Right atrium auricular region (tissue), 2 donors: ENCODE measurements at places on chromosomes 7 and 10. TPM values are rescaled to one million over a fixed set of nuclear protein-coding genes. Genes with fewer than 3 reads are reported as not detected.

GRCh38 chr7:20226860-20227259 lies 9.7 kb upstream of the MACC1 start:
- no peak overlapping the region for H3K27ac ChIP-seq
- no peak for DNase-seq
- no peaks in the 10 kb centered on the region for H3K27me3 ChIP-seq
- no peaks in the 10 kb centered on the region for H3K4me1 ChIP-seq

MBLAC1 gene
- 3.3 TPM for total RNA-seq

ANKRD7 gene
- total RNA-seq, result 0.79 TPM

- DNase-seq, result no peak
- no peak overlapping the region for H3K4me3 ChIP-seq
- no peaks in the 10 kb centered on the region for H3K27me3 ChIP-seq
These were observed 131.8 kb downstream of the SEMA3E start for GRCh38 chr7:83517035-83517700.

PRKCQ gene
- not detected for total RNA-seq
